GM12865 (cell line): ENCODE measurements at places on chromosomes 1 and 21.

DNA sequence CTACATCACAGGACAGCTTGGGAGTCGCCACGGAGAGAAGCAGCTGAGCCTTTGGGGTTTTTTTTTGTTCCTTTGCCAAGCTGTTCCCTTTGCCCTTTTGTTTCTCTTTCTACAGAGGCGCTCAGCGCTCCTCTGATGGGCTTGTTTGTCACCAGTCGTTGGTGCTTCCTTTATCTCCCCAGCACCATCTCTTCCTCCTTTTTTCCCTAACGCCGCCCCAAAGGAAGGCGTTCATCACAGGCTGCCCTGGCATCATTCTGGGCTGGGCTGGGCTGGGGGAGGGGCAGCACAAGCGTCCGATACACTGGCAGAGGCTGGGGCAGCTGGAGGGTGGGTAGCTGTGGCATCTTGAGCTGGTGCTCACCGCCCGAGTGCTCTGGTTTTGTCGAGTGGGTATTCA lies 10.5 kb downstream of the IGSF21 start:
- no peak for DNase-seq

GRCh38 chr1:245153081-245153551 lies 1.7 kb upstream of the KIF26B start:
- DNase-seq = peak; percentile 82

- DNase-seq = no peak
Measured at GRCh38 chr21:46121286-46122221, 23.6 kb downstream of the COL6A2 start.

DNA sequence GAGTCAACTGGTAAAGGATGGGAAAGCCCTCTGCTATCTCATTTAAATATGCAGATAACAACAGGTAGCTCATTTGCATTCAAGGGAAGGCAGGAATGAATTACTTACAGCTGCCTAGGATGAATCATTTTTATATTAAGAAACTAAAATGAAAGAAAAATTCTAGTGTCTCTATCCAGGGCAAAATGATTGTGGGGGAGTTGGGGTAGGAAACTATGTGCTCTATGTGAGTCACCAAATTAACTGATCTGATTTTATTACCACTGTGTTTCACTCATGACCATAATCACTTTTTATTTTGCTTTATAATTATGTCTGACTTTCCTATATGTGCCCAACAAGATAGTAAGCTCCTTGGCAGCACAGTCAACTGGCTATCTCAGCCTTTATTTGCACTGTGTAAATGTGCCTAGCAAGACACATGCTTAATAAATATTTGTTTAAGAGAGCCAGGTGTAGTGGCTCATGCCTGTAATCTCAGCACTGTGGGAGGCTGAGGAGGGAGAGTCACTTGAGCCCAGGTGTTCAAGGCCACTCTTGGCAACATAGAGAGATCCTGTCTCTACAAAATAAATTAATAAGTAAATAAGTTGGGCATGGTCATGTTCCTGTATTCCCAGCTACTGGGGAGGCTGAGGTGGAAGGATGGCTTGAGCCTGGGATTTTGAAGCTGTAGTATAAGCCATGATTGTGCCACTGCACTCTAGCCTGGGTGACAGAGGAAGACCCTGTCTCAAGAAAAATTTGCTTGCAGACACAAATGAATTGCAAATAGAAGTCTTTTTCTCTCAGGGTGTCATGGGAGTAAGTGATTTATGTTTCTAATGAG lies 84.1 kb downstream of the SPAG17 start:
- DNase-seq = no peak

- no peak for DNase-seq
Measured at GRCh38 chr1:184492536-184492935, 105.7 kb downstream of the C1orf21 start.

DNA sequence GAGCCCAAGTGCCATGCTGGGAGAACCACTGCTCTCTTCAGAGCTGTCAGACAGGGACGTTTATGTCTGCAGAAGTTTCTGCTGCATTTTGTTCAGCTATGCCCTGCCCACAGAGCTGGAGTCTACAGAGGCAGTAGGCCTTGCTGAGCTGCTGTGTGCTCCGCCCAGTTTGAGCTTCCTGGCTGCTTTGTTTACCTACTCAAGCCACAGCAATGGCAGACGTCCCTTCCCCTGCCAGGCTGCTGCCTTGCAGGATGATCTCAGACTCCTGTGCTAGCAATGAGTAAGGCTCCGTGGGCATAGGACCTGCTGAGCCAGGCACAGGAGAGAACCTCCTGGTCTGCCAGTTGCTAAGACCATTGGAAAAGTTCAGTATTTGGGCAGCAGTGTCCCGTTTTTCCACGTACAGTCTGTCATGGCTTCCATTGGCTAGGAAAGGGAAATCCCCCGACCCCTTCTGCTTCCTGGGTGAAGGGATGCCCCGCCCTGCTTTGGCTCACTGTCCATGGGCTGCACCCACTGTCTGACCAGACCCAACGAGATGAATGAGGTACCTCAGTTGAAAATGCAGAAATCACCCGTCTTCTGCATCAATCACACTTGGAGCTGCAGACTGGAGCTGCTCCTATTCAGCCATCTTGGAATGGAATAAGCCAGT lies 31.9 kb downstream of the CYP4B1 start:
- no peak for DNase-seq

- DNase-seq = no peak
Measured at GRCh38 chr21:41741253-41742072, 25.4 kb downstream of the RIPK4 start.

- no peak for DNase-seq
Measured at GRCh38 chr21:42540396-42540795, 26.7 kb downstream of the SLC37A1 start.

DNA sequence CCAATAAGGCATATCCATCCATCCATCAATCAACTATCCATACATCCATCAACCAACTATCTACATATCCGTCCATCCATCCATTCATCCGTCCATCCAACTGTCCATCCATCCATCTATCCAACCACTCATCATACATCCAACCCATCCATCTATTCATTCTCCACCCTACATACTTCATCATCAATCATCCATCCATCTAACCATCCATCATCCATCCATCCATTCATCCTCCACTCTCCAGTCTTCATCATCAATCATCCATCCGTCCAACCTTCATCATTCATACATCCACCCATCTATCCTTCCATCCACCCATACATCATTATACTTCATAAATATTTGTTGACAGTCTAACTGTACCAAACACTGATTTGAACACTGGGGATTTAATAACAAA lies 231.3 kb upstream of the DAB1 start:
- no peak for DNase-seq

DNA sequence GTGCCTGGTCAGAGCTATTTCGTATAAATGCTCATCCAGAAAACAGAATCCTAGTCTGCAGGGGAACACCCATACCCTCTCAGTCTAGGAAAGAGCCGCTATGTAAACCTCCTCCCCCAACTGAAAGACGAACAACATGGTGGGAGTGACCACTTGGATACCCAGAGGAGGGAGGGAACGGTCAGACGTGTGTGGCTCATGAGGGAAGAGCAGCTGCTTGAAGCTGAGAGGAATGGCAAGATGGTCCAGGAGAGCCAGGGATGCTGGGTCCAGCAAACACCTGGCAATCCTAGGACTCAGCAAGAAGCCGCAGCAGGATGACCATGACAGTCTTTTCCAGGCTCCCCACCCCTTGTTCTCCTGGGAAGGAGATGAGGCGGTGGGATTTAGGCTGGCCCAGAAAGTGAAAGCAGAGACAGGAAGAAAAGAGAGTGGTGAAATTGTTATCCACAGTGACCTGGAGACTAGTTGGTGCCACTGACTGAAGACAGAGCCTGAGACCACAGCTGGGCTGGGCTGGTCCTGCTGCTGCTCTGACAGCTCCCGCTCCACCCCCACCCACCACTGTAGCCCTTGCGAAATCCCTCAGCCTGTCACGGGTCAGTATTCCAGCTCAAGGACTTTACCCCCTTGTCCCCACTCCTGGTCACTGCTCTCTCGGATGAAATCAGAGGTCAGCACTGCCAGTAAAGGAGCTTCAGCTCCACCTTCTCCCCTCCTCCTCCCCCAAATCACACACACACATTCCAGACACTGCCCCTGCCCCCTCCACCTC lies 3.6 kb downstream of the CERS2 start:
- no peak for DNase-seq

DNA sequence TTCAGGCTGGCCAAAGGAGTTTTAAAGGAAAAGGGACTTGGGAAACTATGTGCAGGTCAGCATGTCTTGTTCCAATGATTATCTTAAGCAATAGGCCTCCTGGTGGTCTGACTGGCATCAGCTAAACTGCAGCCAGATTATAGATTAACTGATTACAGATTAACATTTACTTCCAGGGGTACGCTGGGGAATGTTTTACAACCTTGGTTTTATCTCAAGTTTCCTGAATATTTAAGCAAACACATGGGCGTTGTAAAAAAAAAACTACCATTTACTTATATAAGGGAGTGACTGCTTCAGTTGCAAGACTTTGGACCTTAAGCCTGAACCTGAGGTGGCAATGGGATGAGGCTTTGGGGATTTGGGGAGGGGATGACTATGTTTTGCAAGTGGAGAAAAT lies 600.6 kb upstream of the B3GALT2 start:
- DNase-seq = no peak

- no peak for DNase-seq
Measured at GRCh38 chr21:42257091-42257765, 38.3 kb downstream of the ABCG1 start.

GRCh38 chr1:155761736-155762405 lies 73.0 kb downstream of the DAP3 start:
- DNase-seq = no peak

- DNase-seq = peak; percentile 35
Measured at GRCh38 chr1:146035048-146035423, 13.5 kb upstream of the HJV start.

- peak; percentile 28 for DNase-seq
Measured at GRCh38 chr1:26280333-26281042, 602 bp downstream of the SH3BGRL3 start.

GRCh38 chr1:17451731-17452130 lies 12.3 kb upstream of the RCC2 start:
- no peak for DNase-seq

DNA sequence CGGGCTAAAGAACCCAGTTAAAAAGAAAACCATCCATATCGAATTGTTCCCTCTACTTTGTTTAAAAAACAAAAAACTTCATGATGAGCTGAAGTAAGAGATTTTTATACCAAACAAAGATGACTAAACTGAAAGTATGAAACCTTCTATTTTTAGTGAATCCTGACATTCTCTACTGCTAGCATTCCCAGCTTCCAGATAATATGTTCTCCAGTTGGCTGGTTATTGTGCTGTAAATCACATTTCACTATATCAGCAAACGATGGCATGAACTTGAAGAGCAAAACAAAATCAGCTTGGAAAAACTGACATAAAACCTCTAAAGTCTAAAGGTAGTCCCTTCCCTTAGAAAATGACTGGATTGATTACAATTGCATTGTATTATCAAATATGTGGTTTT lies 68.1 kb upstream of the APP start:
- no peak for DNase-seq

- DNase-seq = no peak
Measured at GRCh38 chr1:225408249-225408648, 19.6 kb downstream of the LBR start.

DNA sequence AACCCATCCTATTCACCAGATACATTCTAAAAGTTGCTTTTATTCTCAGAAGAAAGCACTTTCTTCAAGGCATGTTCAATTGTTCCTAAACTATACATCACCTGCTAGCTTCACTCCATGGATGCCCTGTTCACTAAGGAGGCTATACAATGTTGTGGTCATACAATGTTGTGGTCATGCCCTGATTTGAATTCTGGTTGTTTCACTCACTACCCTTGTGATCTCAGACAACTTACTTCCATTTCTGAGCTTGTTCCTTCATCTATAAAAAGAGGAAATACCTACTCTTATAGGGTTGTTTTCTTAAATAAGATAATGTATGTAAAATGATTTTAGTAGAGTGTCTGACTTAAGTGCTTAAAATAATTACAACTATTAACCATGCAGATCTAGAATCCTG lies 19.7 kb downstream of the EDEM3 start:
- peak; percentile 29 for DNase-seq

DNA sequence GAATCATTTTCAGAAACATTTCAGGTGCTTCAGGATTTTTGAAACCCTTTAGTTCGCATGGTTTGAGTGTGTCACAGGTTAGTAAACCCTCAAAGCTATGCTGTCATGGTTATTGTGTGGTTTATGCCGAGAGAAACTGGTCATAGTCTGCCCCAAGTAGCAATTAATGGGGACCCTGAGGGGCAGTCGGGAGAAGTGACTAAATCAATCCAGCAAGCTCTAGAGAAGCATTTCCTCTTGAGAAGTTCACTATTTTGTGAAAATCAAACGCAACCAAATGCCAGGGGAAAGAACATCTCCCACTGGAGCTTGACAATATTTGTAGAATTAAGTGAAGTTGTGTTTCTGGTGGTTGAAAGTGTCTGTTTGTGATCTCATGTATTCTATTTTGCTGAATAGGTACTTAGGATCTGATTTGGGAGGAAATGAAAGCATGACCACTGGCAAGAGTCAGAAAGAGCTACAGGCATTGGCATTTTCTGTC lies 63.0 kb upstream of the BACH1 start:
- DNase-seq = peak; percentile 89

- DNase-seq = no peak
Measured at GRCh38 chr21:23639721-23640120, 1967.6 kb downstream of the MRPL39 start.

DNA sequence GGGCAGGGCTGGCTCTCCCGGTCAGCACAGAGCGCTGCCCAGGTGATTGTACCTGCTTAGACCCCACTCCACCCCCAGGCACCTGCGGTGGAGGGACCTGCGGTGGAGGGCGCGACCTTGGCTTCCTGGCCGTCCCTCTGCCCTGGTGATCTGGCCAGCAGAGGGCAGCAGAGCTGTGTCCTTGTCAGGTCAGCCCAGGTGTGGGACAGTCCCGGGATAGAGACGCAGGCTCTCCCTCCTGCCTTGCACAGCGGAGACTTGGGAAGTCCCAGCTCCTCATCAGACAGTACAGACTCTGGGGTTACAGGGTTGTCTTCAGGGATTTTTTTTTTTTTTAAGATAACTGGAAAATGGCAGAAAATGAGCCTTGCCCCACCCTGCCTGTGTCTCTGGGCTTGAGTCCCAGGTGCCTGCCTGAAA lies 10.0 kb downstream of the SLX9 start:
- DNase-seq = peak; percentile 81

DNA sequence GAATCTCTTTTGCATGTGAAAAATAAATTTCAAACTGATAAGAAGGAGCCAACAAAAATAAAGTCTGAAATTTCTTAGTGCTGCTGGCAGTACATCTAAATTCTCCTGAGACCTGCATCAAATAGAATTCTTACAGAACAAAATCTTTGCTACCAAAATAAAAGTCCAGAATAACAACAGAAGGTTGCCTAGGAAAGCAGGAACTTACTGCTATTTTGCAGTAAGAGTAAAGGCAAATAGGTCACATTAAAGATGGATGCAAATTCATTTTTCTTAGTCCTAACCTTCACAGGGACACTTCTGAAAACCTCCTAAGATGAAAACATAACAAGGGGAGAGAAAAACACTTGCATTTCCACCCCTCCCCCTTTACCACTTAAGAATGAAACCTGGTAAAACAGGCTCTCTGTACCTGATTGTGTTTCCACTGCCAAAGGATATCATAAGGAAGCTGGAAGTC lies 59.0 kb downstream of the RUSC1 start:
- DNase-seq = no peak

DNA sequence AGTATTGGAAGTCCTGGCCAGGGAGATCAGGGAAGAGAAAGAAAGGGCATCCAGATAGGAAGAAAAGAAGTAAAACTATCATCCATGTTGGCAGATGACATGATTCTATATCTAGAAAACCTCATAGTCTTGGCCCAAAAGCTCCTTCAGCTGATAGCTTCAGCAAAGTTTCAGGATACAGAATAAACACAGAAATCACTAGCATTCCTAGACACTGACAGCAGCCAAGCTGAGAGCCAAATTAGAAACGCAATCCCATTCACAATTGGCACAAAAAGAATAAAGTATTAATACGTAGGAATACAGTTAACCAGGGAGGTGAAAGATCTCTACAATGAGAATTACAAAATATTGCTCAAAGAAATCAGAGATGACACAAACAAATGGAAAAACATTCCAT lies 44.6 kb downstream of the ZFYVE9 start:
- no peak for DNase-seq
